NCI-H524 treated with DMSO at 0.1 percent for 48 hours (cell line): ENCODE measurements at places on chromosomes 16 and 17.

DNA sequence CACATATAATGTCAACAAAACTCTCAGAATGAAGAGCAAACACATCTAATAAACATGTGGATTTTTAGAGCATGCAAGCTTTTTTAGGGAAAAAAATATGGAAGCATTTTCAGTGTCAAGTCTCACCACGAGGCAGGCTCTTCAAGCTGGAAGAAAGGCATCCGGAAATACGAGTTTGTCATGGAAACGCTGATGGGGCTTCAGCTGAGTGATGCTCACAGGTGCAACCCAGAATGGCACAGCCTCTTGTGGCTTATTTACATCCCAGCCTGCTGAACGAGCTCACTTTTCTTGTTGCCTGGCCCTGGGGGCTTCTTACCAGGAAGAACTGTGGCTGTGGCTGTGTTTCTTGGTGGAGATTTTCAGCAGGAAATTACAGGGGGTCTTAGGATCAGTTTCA lies 24.1 kb upstream of the DYNLL2 start:
- peak; percentile 33 for DNase-seq

- no peak for DNase-seq
These were observed 7.6 kb downstream of the WSCD1 start for GRCh38 chr17:6077752-6078151.

DNA sequence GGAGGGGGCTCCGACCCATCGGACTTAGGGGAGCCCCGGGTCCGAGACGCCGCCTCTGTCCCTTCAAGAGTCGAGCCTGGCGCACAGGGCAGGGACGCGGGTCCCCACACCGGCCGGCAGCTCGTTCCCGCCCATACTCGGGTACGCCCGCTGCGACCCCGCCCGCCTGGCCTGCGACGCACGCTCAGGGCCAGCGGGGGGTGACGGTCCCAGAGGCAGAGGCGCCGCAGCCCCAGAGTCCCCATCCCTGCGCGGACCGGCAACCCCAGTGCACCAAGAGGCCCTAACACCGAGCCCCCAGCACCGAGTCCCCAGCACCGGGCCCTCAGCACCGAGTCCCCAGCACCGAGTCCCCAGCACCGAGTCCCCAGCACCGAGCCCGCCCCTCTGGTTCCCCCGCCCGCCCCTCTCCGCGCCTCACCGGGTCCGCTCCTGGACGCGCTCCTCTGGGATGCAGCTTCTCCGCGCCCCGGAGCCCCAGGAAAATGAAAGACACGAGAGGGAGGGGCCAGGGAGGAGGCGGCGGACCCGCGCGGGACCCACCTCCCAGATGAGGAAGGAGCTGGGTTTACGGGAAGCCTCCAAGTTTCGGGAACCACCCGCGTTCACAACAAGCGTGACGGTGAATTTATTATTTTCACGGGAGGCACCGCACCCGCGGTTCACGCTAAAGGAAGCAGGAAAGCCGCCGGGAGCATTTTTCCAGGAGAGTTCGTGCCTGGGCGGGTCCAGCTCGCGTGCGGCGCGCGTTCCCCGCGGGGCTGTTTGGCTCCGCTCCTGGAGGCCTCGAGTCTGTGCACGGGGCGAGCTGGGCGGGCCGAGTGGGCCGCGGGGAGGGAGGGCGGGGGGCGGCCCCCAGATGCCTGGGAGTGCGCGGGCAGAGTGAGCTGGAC lies at the start of gene SECTM1:
SECTM1 (minus strand) TSS at position 488 of the 893 bp plus-strand sequence. CDS start 6,526 bp downstream, outside the sequence.
- DNase-seq = no peak

- DNase-seq = no peak
These were observed 492 bp upstream of the CAMTA2 start for GRCh38 chr17:4987767-4988567.

DNA sequence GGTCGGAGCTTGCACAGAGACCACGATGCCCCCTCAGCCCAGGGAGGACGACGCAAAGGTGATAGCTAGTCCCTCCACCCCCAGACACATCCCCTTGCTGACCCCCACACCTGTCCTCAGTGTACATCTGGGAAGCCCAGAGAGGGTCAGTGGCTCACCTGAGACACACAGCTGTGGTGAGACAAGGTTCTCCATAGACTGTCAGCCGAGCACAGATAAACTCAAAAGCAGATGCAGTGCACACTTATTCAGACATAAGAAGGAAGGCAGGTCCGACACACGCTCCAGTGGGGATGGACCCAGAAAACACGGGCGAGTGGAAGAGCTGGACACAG lies 19.6 kb downstream of the CBFA2T3 start:
- no peak for DNase-seq

- no peak for DNase-seq
These were observed 129.1 kb upstream of the LHX1 start for GRCh38 chr17:36808180-36808661.

GRCh38 chr17:17028059-17028877 lies 14.0 kb upstream of the MPRIP start:
- no peak for DNase-seq

- no peak for DNase-seq
These were observed 13.1 kb downstream of the CCR7 start for GRCh38 chr17:40551879-40552768.

DNA sequence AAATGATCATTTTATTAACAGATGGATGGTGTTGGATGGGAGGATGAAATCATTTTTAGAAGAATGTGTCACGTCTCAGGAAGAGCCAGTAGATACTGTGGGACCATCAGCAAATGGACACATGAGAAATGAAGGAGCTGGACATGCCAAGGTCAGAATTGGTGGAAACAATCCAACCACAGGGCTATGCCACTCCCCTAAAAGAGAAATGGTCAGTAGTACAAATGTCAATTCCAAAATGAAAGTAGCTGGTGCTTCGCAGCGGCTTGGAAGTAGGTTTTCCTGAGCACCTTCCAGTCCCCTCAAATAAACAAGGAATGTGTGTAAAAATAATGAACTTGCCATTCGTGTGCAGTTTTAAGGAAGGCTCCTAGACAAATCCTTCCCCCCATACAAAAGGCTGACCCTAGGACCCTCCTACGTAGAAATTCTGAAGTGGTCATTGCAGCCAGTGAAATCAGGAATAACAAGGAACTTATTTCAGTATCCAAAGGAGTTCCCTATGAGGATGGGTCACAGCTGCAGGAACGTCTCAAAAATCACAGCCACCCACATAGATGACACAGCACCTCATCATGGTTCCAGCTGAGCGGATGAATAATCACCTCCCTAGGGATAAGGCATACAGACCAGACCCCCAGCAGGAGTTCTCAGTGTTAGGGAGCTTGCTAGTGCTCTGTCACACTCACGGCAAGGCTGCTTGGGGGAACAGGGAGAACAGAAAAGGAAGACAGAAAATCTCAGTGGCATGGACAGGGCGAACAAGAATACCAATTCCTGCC lies 239.2 kb downstream of the HS3ST3A1 start:
- no peak for DNase-seq

DNA sequence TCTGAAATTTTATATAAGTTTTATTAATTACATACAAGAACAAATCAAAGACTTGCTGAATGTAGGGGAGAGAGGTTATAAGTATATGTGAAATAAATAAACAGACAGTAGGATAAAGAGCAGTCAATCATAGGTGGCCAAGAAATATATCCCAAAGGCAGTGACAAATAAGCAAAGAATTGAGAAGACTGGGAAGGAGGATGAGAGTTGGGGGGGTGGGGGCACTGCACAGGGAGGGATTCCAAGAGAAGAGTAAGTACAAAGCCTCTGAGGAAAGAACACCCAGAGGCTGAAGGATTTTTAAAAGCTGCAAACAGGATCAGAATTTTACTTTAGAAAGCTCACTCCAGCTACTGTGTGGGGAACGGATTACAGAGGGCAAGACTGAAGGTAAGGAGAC lies 2.8 kb downstream of the PELP1 start:
- DNase-seq = no peak

DNA sequence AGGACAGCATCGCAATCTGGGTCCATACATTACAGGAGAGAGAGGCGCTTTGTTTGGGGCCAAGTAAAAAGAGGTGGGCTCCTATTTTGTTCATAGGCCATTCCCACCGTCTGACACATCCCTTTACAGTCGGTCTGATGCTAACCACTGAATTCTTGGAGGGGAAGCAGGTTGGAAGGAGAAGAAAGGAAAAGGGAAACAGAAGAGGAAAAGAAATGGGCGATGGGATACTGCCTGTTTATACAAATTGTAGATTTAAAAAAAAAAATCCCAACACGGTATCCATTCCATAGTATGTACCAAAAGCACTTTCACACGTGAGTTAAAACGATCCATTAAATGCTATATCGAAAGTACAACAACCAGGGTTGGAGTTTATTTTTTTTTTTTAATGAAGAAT lies 4.0 kb upstream of the ZFHX3 start:
- no peak for DNase-seq
